DMS153 (cell line): ENCODE measurements at places on chromosomes 1 and 21.

GRCh38 chr1:211532088-211532444 is 40.1 kb upstream of the RD3 start:
- DNase-seq = no peak

DNA sequence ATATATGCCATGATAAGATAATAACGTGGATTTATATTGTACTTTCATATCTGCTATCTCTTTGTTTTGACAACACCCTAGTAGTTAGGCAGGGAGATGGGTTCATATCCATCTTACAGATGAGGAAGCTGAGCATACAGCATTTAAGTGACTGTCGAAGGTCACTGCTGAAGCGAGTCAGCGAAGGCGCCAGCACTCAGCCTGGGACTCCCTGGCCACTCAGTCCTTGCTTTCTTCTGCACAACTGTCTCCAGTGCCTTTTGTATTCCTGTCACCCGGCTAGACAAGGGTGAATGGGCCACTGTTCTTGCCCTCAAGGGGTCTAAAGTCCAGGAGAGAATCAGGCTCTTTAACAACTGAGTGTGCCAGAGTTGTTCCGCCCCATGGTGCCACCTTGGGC is 3.1 kb downstream of the ARHGEF10L start:
- no peak for DNase-seq

DNA sequence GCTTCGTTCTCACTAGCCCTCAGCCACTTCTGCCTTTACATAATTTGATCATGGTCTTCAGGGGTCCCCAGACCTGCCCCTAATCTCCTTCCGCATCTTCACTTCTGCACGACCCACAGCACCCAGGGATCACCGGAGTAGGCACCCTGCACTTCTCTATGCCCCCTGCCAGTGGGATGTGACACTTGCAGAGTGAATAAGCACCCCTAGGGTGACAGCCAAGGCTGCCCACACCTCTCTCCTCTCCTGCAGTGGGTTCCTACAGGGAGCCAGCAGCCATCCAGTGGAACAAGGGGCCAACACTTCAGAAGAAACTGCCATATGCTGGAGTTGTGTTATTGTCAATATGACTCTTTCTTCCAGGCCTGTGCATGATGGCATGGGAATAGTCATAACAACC is 58.0 kb upstream of the CTPS1 start:
- DNase-seq = no peak

GRCh38 chr1:24362982-24363614 is 43.9 kb downstream of the GRHL3 start:
- no peak for DNase-seq

- no peak for DNase-seq
Measured at GRCh38 chr1:240517891-240518290, 94.1 kb downstream of the GREM2 start.

DNA sequence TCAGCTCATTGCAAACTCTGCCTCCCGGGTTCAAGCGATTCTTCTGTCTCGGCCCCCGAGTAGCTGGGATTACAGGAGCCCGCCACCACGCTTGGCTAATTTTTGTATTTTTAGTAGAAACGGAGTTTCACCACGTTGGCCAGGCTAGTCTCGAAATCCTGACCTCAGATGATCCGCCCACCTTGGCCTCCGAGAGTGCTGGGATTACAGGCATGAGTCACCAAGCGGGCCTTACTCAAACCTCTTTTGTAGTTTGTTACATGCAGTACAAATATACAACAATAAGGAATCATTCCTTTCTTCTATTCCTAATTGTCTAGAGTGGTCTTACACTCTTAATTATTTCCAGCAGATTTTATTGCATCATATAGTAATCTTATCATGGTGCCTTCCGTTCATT is 16.6 kb downstream of the SPATA17 start:
- no peak for DNase-seq

DNA sequence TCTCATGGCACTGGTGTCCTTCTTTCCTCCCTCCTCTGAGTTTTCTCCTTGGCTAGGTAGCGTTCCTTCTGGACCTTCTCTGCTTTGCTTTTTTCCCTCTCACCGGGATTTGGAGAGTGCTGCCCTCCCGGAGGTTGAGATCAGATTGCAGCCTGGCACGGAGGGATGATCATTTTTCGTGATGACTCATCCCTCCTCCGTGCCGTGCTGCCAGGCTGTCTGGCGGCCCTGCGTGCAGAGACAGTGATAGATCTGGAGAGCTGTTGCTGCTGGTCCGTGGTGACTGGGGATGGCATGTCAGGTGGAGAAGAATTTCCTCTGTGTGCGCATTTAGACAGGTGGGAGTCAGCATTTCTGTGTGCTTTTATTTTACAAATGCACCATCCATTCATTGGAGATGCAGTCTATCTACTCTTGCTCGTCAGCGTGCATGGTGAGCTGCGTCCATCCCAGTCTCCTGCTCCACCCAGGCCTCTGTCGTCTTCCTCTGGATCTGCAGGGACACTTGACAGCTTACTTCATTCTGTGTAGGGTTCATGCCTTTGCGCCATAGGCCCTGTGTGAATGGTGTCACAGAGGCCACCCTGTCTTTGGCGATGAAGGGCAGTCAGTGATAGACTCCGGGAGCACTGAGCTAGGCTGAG is 104.4 kb downstream of the PCBP3 start:
- DNase-seq = peak; percentile 57

DNA sequence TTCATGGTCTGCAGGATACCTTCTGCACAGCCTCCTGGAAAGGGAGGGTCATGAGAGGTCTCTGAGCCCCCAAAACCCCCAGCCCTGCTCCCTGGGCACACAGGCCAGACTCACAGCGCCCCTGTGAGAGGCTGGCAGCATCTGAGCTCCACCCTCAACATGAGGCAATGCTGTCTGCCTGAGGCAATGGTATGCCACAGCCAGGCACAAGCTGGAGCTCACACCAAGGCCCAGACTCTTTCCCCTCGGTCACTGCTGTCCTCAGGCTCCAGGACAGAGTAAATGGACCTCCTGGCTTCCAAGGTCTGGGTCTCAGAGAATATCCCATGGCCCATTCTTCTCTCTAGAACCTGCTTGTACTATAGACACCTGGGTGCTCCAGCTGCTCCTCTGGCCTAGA is 17.2 kb downstream of the MEF2D start:
- no peak for DNase-seq

GRCh38 chr1:149896575-149896974 is 2.8 kb upstream of the BOLA1 start:
- no peak for DNase-seq

DNA sequence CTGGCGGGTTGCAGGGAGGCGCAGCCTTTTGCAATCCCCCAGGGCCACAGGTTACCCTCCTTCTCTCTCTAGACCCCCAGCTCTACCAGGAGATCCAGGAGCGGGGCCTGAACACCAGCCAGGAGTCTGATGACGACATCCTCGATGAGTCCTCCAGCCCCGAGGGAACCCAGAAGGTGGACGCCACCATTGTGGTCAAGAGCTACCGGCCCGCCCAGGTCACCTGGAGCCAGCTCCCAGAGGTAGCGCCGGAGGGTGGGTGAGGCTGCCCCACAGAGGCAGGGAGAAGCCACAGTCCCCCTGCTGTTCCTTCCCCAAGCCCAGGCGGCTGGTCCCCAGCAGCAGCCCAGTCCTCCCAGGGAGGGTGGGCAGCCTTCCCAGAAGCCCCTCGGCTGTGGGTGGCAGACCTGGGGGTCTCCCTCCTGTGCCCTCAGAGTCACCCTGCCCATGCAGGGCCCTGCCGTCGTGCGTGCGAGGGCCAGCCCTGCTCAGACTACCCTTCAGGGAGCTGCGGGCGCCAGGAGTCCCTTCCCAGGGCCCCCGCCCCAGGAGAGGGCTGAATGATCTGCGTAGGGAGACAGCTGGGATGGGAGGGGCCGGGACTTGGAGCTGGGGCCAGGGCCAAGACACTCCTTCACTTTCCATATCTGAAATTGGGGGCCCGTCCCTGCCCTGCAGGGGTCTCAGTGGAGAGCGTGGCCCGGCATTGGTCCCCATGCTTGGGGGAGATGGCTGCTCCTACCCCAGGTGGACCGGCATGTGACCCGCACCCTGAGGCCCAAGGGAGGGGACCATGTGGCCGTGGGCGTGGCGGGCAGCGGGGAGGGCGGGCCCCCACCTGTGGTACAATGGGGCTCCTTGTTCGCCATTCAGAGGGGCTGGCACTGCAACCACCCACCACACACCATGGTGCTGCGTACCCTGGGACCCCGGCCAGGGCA is 12.9 kb downstream of the ARHGEF16 start:
- DNase-seq = no peak

GRCh38 chr1:150748878-150749719 is 16.5 kb downstream of the CTSS start:
- DNase-seq = no peak

DNA sequence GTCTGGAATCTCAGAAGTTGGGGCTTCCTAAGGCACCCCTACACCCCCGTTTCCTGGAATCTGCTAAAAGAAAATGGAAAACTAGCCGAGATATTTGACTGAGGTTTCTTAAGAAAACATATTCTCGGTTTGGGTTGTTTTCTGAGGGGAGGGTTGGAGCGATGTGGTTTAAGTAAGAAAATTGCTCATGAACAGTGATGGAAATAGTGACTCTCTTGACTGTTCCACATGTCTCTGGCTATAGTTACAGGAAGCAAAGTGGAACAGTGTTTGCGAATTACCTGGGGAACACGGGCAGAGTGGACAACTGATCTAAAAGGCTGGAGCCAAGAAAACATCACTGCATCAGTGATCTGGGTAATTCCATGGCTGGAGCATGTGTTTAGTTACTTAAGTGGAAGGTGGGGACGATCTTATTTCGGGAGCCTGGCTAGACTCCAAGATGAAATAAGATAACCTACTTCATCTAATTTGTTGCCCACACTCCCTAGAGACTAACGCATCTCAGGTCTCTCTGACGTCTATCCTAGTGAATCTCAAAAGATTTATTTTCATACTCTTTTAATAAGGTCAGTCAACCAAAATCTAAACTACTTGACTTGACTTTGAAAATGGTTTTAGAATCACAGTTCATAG is 92.4 kb downstream of the KCNJ15 start:
- DNase-seq = peak; percentile 40

DNA sequence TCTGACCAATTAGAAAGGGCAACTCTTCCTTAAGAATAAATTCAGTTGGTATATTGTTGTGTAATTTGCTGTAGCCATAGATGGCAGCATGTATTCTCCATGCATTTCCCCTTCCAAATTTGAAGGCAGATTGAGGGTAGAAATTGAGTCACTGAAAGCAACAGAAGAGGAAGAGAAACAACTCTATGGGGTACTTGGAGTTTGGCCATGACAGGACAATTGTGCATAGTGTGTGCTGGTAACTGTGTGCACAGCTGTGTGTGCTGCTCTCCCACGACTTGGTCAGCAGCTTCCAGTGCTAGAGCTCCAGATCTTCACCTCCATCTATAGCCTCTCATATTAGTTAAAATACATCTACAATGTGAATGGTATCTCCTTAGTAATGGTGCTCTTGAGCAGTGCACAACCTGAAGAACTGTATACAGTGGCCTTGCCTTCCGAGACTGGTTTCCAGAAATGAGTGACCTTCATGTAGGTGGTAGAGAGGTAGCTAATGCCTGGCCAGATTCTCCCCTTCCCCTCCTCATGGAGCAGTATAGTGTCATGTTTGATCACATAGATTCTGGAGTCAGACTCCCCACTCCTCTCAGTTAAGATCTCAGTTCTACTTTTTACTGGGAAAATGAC is 882 bp upstream of the FCAMR start:
- DNase-seq = no peak

DNA sequence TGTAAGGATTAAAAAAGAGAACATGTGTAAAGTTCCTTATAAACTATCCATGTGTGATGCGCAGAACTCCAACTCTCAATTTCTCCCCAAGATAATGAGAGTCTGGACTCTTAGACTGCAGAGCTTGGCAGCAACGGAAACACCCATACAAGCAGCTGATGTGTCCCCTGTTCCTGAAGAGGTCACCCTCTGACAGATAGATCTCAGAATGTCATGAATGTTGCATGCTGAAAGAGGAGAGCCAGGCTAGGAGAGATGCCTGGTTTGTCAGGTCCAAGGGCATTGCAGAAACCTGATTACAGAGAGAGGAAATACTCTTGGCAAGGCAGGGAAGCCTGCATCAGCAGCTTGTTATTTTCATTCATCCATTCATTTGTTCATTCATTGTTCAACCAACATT is 24.2 kb downstream of the MTARC1 start:
- DNase-seq = no peak

DNA sequence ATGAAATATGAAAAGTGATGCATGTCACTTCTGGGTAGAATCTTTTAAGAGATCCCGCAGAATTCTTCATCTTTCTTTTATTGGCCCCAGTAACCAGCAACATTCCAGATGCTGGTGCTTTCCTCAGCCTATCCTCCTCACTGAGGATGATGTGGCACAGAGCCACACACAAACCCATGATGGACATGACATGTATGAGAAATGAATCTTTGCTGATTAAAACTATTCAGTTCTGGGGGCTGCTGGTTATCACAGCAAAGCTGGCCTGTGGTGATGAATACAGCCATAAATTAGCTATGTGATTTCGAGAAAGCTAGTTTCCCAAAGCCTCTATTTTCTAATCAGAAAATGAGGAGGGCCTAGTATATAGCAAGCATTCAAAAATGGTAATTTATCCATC is 8.3 kb upstream of the ERICH3 start:
- no peak for DNase-seq

- no peak for DNase-seq
Measured at GRCh38 chr1:45394342-45394741, 54.1 kb upstream of the MUTYH start.

- DNase-seq = no peak
Measured at GRCh38 chr1:13779930-13780329, 79.9 kb downstream of the PRDM2 start.

DNA sequence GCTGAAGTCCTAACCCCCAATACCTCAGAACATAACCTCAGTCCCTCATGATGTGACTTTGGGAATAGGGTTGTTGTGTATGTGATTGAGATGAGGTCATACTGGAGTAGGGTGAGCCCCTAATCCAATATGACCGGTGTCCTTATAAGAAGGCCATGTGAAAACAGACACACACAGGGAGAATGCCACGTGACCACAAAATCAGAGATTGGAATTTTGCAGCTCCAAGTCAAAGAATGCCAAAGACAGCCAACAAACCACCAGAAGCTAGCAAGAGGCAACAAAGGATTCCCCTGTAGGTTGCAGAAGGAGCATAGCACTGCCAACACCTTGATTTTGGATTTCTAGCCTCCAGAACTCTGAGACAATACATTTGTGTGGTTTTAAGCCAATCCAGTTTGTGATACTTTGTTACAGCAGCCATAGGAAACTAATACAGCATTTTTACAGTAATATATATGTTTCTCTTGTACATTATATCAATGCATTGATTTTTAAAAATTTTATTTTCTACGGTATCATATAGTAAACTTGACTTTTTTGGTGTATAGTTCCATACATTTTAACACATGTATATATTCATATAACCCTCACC is 5.4 kb downstream of the ZSWIM5 start:
- no peak for DNase-seq

DNA sequence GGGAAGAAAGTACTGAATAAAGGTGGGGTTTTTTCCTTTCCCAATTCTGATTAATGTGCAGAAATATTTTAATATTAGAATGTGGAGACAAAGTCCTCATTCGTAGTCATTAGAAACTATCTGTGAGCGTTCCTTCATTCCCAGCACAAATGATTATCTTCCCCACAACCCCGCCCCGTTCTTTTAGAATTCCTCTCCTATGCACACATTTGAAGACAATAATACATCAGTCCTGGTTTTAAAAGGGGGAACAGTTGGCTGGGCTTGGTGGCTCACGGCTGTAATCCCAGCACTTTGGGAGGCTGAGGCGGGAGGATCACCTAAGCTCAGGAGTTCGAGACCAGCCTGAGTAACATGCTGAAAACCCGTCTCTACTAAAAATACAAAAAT is 876 bp downstream of the ALDH9A1 start:
- no peak for DNase-seq
